ENCODE measurements at places on chromosomes 2 and 18.

- no peak for DNase-seq
These were observed 47.2 kb downstream of the SLC14A2 start for GRCh38 chr18:45662468-45662867.

GRCh38 chr2:150561076-150561475, 73.6 kb upstream of the RND3 start:
- no peak for DNase-seq

- no peak for DNase-seq
These were observed 12.3 kb upstream of the ATP9B start for GRCh38 chr18:79056827-79057367.

GRCh38 chr2:30331869-30332268, 100.5 kb downstream of the LBH start:
- DNase-seq = no peak

DNA sequence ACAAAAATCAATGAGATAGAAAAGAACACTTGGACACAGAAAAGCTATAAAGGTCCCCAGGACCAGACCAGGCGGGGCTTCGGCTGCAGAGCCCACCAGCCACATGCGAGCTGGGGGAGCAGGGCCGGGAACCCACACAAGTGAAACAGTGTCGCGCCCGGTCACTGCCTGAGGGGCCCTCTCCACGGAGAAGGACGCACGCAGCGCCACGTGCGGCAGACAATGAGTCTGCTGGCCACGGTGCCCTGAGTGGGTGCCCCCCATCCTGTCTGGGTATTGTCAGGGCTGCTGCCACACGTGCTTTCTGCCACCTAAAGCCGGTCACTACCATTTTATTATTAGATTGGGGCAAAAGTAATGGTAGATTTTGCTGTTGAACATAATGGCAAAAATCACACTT, 207.9 kb upstream of the HDAC4 start:
- DNase-seq = no peak

GRCh38 chr2:109630441-109631430, 16.6 kb downstream of the SOWAHC start:
- no peak for DNase-seq

- DNase-seq = no peak
These were observed 92.8 kb upstream of the BARD1 start for GRCh38 chr2:214902286-214902685.

DNA sequence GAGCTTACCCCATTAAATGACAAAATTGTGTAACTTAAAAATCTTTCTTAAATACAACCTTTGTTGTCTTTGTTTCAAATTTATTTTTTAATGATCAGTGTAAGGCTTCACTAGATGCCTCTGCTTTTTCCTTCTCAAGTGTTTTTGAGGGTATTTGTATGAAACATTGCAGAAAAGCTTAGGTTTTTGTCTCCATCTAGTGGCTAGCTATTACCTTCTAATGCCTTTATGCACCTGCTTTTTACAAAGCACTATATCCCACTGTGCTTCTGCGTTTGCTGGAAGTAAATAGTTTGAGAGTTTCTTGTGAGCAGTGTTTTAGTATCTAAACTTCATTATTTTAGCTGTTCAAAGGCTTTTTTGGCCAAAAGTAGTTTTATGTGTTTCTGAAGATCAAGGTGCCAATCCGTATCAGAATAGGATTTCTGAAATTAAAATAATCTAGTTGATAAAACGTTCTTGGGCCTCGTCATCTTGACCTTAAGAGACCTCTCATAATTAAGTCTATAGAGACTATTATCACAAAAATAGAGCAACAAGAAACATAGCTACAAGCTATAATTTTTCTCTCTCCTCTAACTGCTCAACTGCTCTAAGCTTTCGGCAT, 47.0 kb downstream of the IWS1 start:
- DNase-seq = peak; percentile 17

- no peak for DNase-seq
These were observed 47.0 kb downstream of the CHRNA1 start for GRCh38 chr2:174717273-174717672.
